ENCODE measurements at places on chromosomes 2 and 18.

- H3K36me3 ChIP-seq, result no peaks in the 10 kb centered on the region
- no peak overlapping the region for H3K4me3 ChIP-seq
- no peaks in the 10 kb centered on the region for H3K4me1 ChIP-seq
- DNase-seq, result no peak
Observed at GRCh38 chr2:121004950-121005349, 269.3 kb downstream of the GLI2 start.

DNA sequence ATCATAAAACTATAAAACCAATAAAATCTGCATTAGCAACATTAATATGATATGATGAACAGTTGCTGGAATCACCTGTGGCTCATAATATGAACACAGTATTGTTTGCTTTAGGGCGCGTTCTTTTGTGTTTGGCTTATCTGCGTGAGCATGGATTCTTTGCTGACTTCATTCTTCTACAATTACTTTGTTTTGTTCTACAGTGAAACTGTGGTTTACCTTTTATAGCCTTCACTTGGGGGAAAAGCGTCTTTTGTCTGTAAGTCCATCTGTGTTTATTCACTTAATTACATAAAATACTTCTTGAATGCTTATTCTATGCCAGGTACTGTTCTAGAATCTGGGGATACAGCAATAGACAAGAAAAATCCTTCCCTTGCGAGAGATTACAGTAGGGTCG is 74.0 kb upstream of the SEC11C start:
- H3K27me3 ChIP-seq, result peaks cover 14% of the 10 kb centered on the region
- no peak overlapping the region for H3K4me3 ChIP-seq
- peaks cover 2% of the 10 kb centered on the region for H3K36me3 ChIP-seq
- no peaks in the 10 kb centered on the region for H3K4me1 ChIP-seq
- no peak overlapping the region for H3K27ac ChIP-seq

GRCh38 chr18:7743256-7743655 is 176.1 kb downstream of the PTPRM start:
- H3K4me1 ChIP-seq, result no peaks in the 10 kb centered on the region
- H3K27me3 ChIP-seq, result no peaks in the 10 kb centered on the region
- DNase-seq, result no peak
- H3K27ac ChIP-seq, result no peak overlapping the region
- H3K36me3 ChIP-seq, result no peaks in the 10 kb centered on the region
- H3K4me3 ChIP-seq, result no peak overlapping the region

GRCh38 chr18:7305416-7305815 is 74.5 kb downstream of the LRRC30 start:
- H3K4me1 ChIP-seq, result no peaks in the 10 kb centered on the region
- DNase-seq, result no peak
- H3K36me3 ChIP-seq, result peaks cover 1% of the 10 kb centered on the region
- H3K4me3 ChIP-seq, result no peak overlapping the region
- no peak overlapping the region for H3K27ac ChIP-seq
- H3K27me3 ChIP-seq, result no peaks in the 10 kb centered on the region

- no peaks in the 10 kb centered on the region for H3K36me3 ChIP-seq
- H3K27ac ChIP-seq, result no peak overlapping the region
- no peak for DNase-seq
- H3K27me3 ChIP-seq, result no peaks in the 10 kb centered on the region
- no peaks in the 10 kb centered on the region for H3K4me1 ChIP-seq
- no peak overlapping the region for H3K4me3 ChIP-seq
Observed at GRCh38 chr2:129067953-129068352, 749.3 kb upstream of the HS6ST1 start.

DNA sequence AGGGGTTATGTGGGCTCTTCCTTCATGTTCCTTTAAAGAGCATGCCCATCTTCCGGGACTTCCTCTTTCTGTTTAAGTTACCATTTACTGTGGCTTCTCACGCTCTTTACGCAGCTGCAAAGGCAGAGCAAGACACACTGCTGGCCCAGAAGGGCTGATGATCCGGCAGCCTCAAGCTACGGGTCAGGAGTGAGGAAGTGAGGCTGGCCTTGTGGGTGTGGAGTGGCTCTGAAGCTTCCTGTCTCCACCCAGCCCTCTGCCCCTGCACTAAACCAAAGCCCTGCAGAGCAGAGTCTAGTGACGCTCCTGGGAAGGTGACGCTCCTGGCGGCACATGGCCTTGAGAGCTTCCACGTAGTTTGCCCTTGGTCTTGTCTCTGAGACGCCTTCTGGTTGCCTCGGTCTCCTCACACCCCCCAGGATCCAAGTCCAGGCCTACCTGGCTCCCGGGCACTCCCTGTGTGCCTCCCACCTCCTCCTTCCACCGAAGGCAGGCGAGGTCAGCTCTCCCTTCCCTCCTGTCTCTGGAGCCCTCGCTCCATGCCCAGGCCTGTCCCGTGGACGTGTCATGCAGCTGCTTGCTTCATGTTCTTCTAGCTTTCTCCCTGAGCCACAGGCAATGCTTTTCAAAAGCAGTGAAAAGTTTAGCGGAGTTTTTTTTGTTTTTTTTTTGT is 50.3 kb downstream of the ARL4C start:
- no peaks in the 10 kb centered on the region for H3K27me3 ChIP-seq
- peaks cover 14% of the 10 kb centered on the region for H3K36me3 ChIP-seq
- peaks cover 73% of the 10 kb centered on the region for H3K4me1 ChIP-seq
- DNase-seq, result peak; percentile 62
- H3K4me3 ChIP-seq, result peak overlapping the region; percentile 64
- H3K27ac ChIP-seq, result peak overlapping the region; percentile 98

DNA sequence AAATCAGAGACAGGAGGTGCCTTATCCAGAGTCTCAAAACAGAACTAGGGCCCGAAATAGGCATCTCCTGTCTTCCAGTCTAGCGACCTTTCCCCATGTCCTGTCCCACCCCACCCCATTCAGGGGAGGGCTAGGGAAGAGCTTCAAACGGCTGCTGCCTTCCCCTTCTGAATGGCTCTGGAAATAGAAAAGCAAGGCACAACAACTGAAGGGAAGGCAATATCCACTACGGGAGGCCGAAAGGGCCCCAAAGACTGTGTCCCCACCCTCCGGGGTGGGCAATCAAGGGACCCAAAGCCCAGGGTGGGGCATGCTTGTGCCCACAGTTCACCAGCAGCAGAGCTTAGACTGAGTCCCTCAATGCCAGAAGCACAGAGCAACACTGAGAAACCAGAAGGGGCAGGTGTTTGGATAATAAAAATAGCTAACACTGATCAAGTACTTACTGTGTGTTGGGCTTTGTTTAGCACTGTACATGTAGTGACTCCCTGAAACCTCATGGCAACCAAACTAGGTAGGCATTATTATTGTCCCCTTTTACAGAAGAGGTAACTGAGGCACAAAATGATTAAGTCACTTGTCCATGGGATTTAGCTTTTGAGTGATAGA is 38.5 kb downstream of the CYRIA start:
- H3K27me3 ChIP-seq, result no peaks in the 10 kb centered on the region
- DNase-seq, result no peak

GRCh38 chr2:163774862-163775261 is 39.1 kb upstream of the FIGN start:
- H3K4me1 ChIP-seq, result no peaks in the 10 kb centered on the region
- no peak overlapping the region for H3K4me3 ChIP-seq
- no peak overlapping the region for H3K27ac ChIP-seq

DNA sequence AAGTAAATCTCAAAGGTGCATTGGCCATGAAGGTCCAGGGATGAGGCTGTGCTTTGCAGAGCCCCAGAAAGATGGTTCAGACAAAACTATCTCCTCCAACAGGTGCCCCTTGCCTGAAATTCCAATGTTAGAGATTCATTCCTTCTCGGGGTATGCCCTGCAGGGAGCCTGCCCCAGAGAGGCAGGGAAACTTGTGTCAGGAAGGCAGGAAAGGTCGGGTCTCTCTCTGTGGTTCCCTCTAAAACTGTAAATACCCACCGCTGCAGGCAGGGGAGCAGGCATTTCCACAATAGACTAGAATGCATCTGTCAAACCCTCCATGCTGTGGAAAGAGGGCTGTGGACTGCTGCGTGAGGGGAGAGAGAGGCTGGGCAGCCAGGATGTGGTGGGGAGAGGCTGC is 207.8 kb upstream of the SMAD2 start:
- H3K27me3 ChIP-seq, result peaks cover 51% of the 10 kb centered on the region
- H3K27ac ChIP-seq, result no peak overlapping the region
- H3K4me3 ChIP-seq, result no peak overlapping the region
- H3K36me3 ChIP-seq, result no peaks in the 10 kb centered on the region
- H3K4me1 ChIP-seq, result no peaks in the 10 kb centered on the region

- peaks cover 2% of the 10 kb centered on the region for H3K36me3 ChIP-seq
- no peaks in the 10 kb centered on the region for H3K4me1 ChIP-seq
- no peak overlapping the region for H3K27ac ChIP-seq
- H3K27me3 ChIP-seq, result peaks cover 25% of the 10 kb centered on the region
- no peak overlapping the region for H3K4me3 ChIP-seq
Observed at GRCh38 chr2:191264647-191265081, 19.5 kb downstream of the MYO1B start.

DNA sequence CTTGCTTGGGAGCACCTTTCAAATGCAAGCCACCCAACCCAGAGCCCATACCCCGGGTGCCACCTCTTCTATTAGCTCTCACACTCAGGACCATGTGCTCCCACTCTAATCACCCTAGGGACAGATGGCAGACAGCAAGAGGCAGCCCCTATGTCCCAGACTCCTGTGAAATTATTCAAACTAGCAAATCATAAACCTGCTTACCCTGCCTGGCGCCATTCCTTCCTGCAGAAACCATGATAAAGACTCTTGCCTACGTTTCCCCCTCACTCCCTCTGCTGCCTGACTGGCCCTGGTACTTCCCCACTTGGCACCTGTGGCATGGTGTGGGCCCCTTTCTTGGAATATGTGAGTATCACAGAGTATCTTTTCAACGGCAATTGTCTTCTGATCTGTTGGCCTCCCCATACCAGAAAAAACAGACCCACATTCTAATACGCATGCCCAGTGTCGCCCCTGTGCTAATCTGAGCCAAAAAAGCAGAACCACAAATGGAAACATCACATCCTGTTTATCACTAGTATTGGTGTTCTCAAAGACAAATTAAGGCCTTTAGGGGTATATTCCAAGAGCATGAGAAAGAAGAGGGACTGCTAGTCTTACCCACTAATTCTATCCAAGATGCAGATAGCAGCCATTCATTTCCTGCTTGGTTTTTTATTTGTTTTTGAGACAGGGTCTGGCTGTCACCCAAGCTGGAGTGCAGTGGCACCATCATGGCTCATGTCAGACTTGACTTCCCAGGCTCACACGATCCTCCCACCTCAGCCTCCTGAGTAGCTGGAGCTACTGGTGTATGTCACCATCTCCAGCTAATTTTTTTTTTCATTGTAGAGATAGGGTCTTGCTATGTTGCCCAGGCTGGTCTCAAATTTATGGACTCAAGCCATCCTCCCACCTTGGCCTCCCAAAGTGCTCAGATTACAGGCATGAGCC is 44.1 kb upstream of the TTC39C start:
- DNase-seq, result peak; percentile 51
- peak overlapping the region; percentile 55 for H3K4me3 ChIP-seq
- peak overlapping the region; percentile 94 for H3K27ac ChIP-seq
- peaks cover 7% of the 10 kb centered on the region for H3K36me3 ChIP-seq
- H3K27me3 ChIP-seq, result no peaks in the 10 kb centered on the region

DNA sequence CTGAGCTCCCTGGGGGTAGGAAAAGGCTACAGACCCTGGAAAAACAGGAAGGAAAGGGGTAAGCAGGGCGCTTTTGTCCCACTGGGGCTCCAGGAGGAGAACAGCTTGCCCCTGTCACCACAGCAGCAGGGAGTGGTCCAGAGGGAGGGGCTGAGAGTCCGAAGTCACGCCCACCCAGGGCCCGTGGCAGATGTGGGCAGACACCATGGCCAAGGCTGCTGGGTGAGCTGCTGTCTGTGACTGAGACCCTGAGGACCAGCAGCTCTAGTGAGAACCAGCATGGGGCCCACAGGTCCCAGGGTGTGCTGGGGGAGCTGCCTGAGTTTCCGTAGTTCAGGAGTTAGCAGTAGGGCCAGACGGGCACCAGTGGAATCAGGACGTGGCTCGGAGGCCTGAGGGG is 162.0 kb downstream of the SPP2 start:
- no peak for DNase-seq
- no peaks in the 10 kb centered on the region for H3K36me3 ChIP-seq
- peaks cover 25% of the 10 kb centered on the region for H3K4me1 ChIP-seq
- no peaks in the 10 kb centered on the region for H3K27me3 ChIP-seq
- peak overlapping the region; percentile 54 for H3K27ac ChIP-seq
- H3K4me3 ChIP-seq, result no peak overlapping the region

GRCh38 chr18:79372461-79372860 is 23.3 kb upstream of the NFATC1 start:
- H3K4me1 ChIP-seq, result peaks cover 21% of the 10 kb centered on the region
- H3K36me3 ChIP-seq, result peaks cover 11% of the 10 kb centered on the region
- no peak overlapping the region for H3K27ac ChIP-seq
- DNase-seq, result no peak

DNA sequence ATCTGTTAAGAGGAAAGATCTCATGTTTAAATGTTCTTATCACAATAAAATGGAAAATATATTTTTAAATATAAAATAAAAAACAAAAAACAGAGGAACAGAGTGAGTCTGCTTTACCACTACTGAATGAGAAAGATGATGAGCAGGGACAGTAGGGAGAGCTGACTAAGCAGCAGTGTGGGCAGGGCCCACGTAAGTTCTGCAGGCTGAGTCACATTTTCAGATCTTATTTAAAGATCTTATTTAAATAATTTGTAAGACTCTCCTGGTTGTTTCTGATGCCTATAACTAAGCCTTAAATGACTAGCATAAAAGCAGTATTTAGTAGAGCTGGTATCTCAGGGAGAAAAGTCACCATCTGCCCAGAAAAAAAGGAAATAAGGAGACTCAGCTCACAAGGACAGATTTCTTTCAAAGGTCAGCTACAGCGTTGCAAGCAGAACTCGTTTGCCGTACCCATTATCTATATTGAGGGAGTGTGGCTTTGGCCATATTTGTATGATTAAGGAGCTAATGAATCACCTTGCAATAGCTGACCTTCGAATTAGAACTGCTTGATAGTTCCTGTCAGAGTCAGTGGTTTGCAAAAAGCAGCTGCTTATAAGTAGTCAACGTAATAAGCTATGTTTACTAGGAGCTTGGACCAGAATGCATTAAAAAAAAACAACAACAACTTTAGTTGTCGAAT is 322.1 kb upstream of the CHAC2 start:
- no peak overlapping the region for H3K27ac ChIP-seq
- H3K4me1 ChIP-seq, result no peaks in the 10 kb centered on the region
- H3K27me3 ChIP-seq, result peaks cover 14% of the 10 kb centered on the region
- no peak for DNase-seq
- H3K4me3 ChIP-seq, result no peak overlapping the region
- no peaks in the 10 kb centered on the region for H3K36me3 ChIP-seq

- H3K4me1 ChIP-seq, result peaks cover 2% of the 10 kb centered on the region
- peak; percentile 48 for DNase-seq
- no peak overlapping the region for H3K27ac ChIP-seq
- H3K27me3 ChIP-seq, result peaks cover 29% of the 10 kb centered on the region
Observed at GRCh38 chr18:58529714-58530354, 99.1 kb downstream of the ALPK2 start.

DNA sequence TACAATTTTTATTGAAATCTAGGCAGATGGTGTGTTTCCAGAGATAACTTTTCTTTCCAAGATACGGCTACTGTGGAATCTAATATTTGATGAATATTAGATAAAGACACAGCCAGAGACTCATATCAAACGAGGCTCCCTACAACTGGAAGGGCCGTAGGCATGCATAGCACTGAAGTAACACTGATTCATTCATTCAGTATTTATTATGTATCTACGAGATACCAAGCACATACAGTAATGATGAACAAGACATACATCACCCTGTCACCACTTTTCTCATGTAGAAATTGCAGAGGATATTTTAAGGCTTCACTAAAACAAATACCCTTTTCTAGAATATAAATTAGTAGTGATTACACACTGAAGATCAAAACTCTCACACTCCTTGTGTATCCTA is 74.5 kb downstream of the KCTD18 start:
- no peaks in the 10 kb centered on the region for H3K4me1 ChIP-seq
- H3K27ac ChIP-seq, result no peak overlapping the region
- H3K4me3 ChIP-seq, result no peak overlapping the region
- H3K27me3 ChIP-seq, result no peaks in the 10 kb centered on the region

- no peak for DNase-seq
- no peak overlapping the region for H3K27ac ChIP-seq
- no peaks in the 10 kb centered on the region for H3K27me3 ChIP-seq
- H3K4me3 ChIP-seq, result no peak overlapping the region
Observed at GRCh38 chr18:3153107-3153704, 66.6 kb downstream of the MYOM1 start.

All from central memory CD8-positive, alpha-beta T cell (primary cell).